ENCODE measurements at places on chromosomes 16 and 17.

DNA sequence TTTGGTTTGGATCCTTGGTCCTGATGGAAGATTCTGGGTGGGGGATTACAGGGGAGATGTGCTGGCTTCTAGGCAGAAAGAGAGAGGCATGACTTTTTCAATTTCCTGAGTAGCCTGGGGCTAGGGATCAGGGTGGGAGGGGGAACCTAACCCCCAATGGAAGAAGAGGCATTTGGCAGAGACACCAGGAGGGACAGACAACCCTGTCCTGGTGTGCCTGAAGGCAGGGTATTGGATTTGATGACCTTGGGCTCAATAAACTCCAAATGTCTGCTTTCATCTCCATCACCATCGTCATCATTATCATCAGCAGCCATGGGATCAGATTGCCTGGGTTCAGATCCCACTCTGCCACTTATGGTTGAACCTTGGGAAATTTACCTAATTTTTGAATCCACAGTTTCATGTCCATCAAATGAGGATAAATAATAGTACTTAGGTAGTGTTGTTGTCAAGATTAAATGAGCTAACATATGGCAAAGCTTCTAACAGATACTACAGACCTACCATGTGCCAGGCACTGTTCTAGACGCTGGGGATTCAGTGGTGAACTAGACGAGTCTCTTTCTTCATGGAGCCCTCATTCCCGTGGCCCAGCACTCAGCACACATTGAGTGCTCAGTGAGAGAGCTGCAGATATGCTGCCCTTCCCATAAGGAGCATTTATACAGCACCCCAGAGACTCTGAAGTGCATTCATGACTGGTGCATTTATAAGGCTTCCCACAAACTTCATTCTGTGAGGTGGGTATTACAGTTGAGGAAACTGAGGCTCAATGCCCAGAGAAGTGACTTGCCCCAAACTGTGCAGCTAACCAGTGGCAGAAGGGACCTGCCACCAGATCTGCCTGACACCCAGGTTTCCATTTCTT is 26.8 kb downstream of the IGFBP4 start:
- DNase-seq = no peak

GRCh38 chr16:842061-842476 is 41.5 kb upstream of the GNG13 start:
- no peak for DNase-seq

- no peak for DNase-seq
Measured at GRCh38 chr16:2032285-2033056, 5.8 kb downstream of the NHERF2 start.

DNA sequence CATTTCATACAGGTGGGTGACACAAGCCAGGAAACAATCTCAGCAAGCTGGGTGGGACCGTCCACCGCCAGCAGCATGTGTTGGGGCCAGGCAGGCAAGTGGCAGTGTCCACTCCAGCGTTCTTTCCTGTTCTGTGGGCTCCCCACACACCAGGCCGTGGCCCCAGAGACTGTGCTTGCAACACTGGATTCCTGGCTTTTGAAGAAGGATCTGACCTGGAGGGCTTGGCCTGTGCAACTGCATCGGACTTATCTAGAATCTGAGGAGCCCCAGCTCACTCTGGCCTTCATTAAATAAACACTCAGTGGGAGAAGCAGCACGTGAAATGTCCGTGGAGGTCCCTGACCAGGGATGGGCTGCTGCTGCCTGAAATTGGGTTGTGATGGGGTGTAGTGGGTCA is 3.2 kb downstream of the KSR1 start:
- no peak for DNase-seq

Measured in fibroblast of skin of left biceps (primary cell).